CD4-positive, alpha-beta T cell treated with Interleukin-2 at 100 ng/mL for 4 hours (primary cell): ENCODE measurements at places on chromosomes 6 and 20.

- DNase-seq: no peak
These were observed 34.1 kb upstream of the SLCO4A1 start for GRCh38 chr20:62608218-62608565.

GRCh38 chr20:34887023-34887422 is 10.6 kb downstream of the ACSS2 start:
- DNase-seq: no peak

- no peak for DNase-seq
These were observed 862.8 kb upstream of the CITED2 start for GRCh38 chr6:140237251-140237650.

GRCh38 chr6:148842296-148843019 is 95.6 kb downstream of the UST start:
- DNase-seq: no peak
